Stimulated activated CD4-positive, alpha-beta T cell treated with anti-CD3 and anti-CD28 coated beads, Interleukin-1b, Interleukin-23, amount 100 ng/mL, for 1 hour (primary cell): ENCODE measurements at places on chromosomes 5 and 9.

DNA sequence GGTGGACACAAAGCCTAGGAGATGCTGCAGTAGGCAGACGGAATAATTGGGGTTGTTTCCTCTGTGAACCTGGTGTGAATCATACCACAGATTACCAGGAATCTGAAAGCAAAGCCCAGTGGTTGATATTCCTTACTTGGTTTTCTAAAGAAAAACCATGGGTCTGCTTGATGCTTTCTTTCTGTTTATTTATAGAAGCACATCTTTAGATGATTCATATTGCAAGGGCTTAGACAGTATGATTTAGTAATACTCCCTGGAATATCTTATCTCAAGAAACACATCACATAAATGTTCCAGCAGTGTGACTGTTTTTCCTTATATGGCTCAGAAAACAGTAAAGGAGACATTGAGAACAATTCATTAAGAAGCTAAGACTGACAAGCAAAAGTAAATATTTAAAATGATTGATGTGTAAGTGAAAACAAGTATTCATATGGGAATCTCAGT, 623.3 kb downstream of the RAB3C start:
- no peak for DNase-seq

DNA sequence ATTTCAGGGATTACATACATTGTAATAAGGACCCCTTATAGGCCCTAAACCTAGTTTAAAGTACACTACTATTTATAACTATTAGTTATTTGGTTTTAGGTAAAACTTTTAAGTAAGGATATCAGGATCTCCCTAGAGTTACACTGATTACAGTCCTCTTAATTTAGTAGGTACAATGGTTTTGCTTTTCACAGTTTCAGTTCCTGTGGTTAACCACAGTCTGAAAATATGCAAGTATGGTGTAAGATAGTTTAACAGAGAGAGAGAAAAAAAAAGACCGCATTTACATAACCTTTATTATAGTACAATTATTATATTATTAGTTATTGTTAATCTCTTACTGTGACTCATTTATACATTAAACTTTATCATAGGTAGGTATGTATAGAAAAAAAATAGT, 725.3 kb upstream of the PTPRD start:
- no peak for DNase-seq

GRCh38 chr5:150321784-150322183, 19.1 kb upstream of the ARSI start:
- no peak for DNase-seq

- peak; percentile 17 for DNase-seq
Measured at GRCh38 chr5:122076669-122077365, 1.2 kb downstream of the LOX start.

GRCh38 chr9:135192686-135193085, 105.2 kb downstream of the OLFM1 start:
- DNase-seq = no peak

DNA sequence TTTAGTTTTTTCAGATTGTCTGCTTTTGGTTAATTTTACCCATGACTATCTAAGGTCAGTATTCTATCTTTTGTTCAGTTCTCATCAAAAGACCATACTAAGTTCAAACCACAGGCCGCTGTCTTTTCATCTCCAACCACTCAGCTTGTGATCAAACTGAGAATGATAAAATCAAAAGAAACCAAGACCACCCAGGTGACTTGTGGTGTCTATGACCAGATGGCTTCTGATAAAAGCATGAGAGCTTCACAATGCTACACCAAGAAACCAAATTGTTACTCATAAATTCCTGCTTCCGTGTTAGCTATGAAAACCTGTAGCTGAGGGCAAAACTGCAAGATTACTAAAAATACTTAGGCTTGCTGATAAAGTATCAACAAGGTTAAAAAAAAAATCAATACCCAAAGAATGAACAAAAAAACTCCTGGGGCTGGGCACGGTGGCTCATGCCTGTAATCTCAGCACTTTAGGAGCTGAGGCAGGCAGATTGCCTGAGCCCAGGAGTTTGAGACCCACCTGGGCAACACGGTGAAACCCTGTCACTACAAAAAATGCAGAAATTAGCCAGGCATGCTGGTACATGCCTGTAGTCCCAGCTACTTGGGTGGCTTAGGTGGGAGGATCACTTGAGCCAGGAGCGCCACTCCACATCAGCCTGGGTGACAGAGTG, 25.8 kb upstream of the GPX8 start:
- no peak for DNase-seq

GRCh38 chr5:50299896-50300295, 141.2 kb downstream of the EMB start:
- no peak for DNase-seq

GRCh38 chr5:74839229-74839628, 27.0 kb downstream of the FAM169A start:
- DNase-seq = no peak

- DNase-seq = no peak
Measured at GRCh38 chr9:37382161-37382981, 40.1 kb upstream of the GRHPR start.

GRCh38 chr9:3660936-3661335, 135.1 kb upstream of the RFX3 start:
- DNase-seq = no peak

- no peak for DNase-seq
Measured at GRCh38 chr5:90020575-90021538, 388.7 kb downstream of the CETN3 start.

- no peak for DNase-seq
Measured at GRCh38 chr5:5967373-5967772, 411.0 kb downstream of the MED10 start.

GRCh38 chr5:10567121-10567591, 3.3 kb downstream of the ANKRD33B start:
- no peak for DNase-seq

DNA sequence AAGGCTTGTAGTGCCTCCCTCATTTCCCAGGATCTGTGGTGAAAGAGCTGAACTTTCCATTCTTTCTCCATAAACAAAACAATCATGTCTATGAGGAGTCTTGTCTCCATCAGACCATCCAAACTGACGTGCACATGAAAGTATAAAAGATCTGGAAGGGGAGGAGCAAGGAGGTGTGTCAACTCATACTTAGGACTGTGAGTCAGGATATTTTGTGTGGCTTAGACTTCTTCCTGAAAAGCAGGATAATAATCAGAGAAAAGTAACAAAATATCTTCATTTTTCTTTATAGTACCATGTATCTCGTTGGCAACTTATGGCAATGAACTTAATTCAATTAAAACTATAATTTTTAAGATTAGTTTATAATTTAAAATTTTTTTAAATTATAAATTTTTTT, 96.0 kb upstream of the PRRC1 start:
- no peak for DNase-seq

DNA sequence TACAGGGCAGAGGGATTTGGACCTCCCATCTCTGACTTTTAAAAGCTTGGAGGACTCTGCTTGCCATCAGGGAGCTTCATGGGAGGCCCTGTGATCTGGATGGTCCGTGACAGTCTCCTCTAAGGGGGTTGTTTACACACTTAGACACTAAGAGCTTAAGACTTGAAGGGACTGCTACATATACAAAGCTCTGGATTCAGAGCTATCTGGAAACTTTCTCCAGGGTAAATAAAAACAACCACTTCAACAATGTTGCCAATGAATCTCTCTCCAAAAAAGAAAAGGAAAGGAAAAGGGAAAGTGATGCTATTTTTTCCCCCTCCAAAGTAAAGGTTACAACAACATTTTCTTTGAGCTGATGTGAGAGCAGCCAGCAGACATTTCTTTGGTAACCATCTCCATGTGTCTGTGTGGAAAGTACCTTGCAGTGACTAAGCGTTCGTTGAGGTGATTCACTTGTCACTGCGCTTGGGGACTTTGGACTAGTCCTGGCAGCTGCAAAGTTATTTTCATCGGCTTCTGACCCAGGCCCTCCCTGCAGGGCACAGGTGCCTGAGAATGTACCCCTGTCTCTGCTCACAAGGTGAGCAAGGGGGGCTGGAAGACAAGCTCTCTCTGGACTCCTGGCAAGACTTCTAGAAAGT, 262.1 kb upstream of the KLF4 start:
- no peak for DNase-seq

- no peak for DNase-seq
Measured at GRCh38 chr9:79382458-79382857, 189.3 kb upstream of the TLE4 start.

- no peak for DNase-seq
Measured at GRCh38 chr5:172855597-172856292, 21.7 kb downstream of the ERGIC1 start.

GRCh38 chr5:133895979-133896845, 72.2 kb downstream of the C5orf15 start:
- no peak for DNase-seq

GRCh38 chr9:106970219-106970975, 107.4 kb downstream of the ZNF462 start:
- no peak for DNase-seq

- DNase-seq = no peak
Measured at GRCh38 chr5:176810081-176810597, at the start of gene UNC5A. Gene UNC5A (plus strand): TSS chr5:176810559. CDS start chr5:176810751, 192 bp downstream.

DNA sequence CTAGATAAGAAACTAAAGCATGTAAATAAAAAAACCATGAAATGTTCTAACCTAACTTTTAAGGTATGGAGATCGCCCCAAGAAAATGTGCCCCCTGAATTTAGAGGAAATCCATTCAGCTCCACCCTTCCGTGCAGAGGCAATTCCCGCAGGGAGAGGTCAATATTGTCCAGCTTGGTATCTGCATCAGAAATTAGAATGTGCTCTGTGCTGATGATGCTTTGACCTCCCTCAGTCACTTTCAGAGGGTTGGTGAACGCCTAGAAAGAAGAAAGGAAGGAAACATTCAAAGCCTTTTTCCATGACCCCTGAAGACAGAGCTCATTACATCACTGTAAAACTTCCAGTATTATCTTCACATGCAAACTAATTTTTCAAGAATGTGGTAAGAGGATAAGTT, 91.0 kb downstream of the FREM1 start:
- no peak for DNase-seq

DNA sequence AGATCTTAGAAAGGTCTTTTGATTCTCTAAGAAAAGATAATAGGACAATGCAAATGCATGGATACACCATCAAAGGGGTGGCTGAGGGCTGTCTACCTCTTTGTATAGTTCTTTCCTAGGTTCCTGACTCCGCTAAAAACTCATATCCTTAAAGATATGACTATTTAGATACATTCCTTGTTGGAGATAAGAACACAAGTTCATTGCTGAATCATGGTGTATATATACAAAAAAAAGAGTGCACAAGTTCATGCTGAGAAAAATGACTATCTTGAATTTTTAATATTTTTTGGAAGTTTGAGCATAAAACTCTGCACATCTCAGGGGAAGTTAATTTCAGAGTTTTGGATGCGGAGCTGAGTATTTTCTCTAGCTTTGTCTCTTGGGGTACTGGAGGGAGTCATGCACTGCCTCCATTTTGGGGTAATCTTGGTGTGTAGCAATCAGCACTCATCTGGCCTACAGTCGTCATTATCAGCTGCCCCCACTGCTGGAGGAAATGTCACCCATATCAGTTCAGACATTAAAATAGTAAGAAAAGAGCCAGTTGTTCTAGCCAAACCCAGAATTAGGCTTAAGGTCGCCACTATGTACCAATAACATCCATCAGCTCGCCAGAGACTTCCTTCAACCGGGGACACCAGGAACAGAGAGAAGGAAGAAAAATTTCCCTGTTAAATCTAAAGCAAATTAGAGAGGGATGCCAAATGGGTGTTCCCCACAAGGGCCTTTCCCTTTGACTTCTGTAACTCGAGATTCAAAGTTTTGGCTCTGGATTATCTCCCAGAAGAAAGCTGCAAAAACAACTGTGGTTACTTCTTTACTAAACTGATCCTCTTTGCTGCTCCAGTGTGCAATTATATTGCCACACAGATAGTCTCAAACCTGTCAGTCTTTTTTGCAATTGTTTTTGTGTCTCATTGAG, 49.0 kb downstream of the PTTG1 start:
- no peak for DNase-seq

DNA sequence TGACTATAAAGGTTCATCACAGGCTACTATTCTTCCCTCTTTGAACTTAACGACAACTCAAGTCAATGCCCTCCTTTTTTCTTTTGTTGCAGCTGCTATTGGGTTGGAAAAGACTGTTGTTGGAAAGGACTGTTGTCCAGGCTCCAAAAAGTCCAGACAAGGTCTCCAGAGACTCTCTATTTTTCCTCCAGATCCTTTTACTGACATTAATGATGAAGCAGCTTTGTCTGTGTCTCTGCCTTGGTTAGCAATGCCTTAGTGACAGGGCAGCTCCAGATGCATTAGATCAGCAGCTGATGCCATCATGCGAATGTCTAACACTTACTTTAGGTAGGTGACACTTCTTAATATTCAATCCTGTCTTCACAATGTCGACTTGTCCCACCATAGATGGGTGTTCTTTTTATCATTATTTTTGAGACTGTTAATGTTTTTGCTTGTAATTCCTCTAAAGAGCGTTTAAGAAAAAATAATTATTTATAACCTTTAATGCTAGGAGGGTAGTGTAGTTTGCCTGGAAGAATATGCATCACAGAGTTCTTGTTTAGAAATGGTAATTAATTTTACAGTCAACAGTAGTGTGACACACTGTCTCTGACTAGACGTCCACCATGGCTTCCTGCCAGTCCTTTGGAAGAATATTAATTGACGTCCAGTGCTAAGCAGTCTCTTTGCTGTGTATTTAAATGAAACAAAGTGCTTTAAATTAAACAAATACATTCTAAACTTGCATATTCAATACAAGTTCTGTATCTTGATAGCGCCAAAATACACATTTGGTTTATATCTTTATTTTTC, 492.2 kb downstream of the NR2F1-AS1 start:
- no peak for DNase-seq

- DNase-seq = no peak
Measured at GRCh38 chr5:1429496-1429895, 15.7 kb downstream of the SLC6A3 start.

- no peak for DNase-seq
Measured at GRCh38 chr5:75320371-75320770, 16.6 kb upstream of the HMGCR start.

- no peak for DNase-seq
Measured at GRCh38 chr9:81396528-81396927, 292.8 kb downstream of the TLE1 start.
